ENCODE measurements at places on chromosomes 4 and X.

- peak; percentile 53 for DNase-seq
These were observed 5.8 kb upstream of the TET2 start for GRCh38 chr4:105140684-105141490.

- no peak for DNase-seq
These were observed 109.3 kb upstream of the USP9X start for GRCh38 chrX:40975951-40976350.

DNA sequence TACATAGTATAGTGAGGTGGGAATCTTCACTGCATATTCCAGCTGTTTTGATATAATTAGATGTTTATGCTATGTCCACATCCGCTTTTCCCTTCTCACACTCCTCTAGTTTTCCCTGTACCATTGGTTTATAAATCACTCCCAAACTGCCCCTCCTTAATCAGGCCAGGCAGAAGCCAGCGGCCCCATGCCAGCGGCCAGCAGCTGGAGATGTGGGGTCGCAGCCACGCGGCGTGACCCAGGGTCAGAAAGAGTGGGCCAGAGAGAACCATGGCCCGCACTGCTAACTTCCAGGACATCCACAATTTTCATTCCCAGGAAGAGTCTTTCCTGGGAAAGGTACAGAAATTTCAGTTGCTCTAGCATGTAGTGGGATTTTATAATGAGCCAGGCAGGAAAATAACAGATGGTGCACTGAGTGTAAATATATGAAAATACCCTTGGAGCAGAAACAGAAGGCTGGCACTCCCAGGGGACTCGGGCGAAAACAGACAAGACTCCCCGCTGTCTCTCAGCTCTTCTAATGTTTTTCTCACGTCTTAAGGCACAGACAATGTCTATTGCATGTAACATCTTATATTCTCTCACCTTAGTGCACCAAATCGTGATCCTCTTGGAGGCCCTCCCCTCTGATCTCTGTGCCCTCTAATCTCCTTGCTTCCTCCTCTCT is 145.9 kb upstream of the ZFP42 start:
- no peak for DNase-seq

DNA sequence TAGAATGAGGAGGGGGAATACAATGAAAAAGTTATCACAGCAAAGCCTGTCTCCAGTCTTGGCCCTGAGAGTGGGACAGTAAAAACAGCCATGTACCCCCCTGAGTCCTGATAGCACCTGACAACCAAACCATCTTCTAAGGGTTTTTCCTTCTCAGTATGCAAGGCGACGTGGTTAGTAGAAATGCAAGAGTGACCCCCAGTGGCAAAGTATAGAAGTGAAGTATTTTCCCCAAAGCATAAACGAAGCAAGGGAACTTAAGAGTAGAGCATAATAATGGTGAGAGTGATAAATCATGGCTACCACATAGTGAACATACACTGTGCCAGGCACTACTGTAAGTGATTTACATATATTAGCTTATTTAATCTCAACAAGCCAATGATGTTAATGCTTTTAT is 52.8 kb downstream of the FAM47C start:
- peak; percentile 46 for DNase-seq

- DNase-seq: no peak
These were observed 108.0 kb upstream of the ZNF518B start for GRCh38 chr4:10565166-10565780.

DNA sequence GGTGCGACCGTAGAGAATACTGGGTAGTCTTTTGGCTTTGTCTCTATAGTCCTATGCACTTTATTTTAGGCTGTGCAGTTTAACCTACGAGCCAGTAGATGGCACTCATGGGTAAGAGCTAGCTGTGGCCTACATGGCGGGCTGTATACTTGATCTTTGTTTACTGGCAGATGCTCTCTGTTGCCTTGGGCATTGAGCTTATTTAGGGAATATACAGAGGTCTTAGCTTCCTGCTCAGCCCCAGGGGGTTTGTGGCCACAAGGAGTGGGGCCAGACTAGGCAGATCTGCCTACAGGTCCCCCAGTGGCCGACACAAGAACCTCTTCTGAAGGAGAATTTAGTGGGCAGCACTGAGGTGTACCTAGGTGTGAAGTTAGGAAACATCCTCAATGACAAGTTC is 227.6 kb upstream of the HDX start:
- DNase-seq: peak; percentile 39

GRCh38 chr4:7697343-7697742 is 242.3 kb downstream of the AFAP1 start:
- DNase-seq: no peak

GRCh38 chrX:118189000-118189399 is 72.4 kb upstream of the KLHL13 start:
- no peak for DNase-seq
